Aortic smooth muscle cell (primary cell): ENCODE measurements at places on chromosomes 2 and 18. TPM values are rescaled to one million over a fixed set of nuclear protein-coding genes. Genes with fewer than 3 reads are reported as not detected.

CRACDL gene
- 0.12 and 0.13 TPM in 2 replicates for total RNA-seq

STON1 gene
- 14.9 and 23.1 TPM in 2 replicates for total RNA-seq

RAPGEF4 gene
- 0.66 and 2.2 TPM in 2 replicates for total RNA-seq

SPATA3 gene
- total RNA-seq = not detected in 2 replicates

GAL3ST2 gene
- not detected in 2 replicates for total RNA-seq

LDAH gene
- 16.4 and 20.5 TPM in 2 replicates for total RNA-seq

ITGB1BP1 gene
- total RNA-seq = 65.4 and 68.5 TPM in 2 replicates

CNRIP1 gene
- 23.8 and 26.1 TPM in 2 replicates for total RNA-seq

ORMDL1 gene
- total RNA-seq = 40.8 and 43.8 TPM in 2 replicates

TMEM37 gene
- total RNA-seq = 0.13 TPM in 1 of 2 replicates, not detected in the other

GBX2 gene
- total RNA-seq = not detected in 2 replicates

ANKAR gene
- total RNA-seq = 7.1 and 11.6 TPM in 2 replicates

ELOA2 gene
- not detected in 2 replicates for total RNA-seq
